Common myeloid progenitor, CD34-positive (primary cell): ENCODE measurements at places on chromosomes 1 and 21.

GRCh38 chr1:204435872-204436271 lies 24.3 kb upstream of the PPP1R15B start:
- no peak for DNase-seq

- no peak for DNase-seq
Observed at GRCh38 chr1:109060707-109061106, 15.1 kb downstream of the TAF13 start.

GRCh38 chr1:156111355-156111962 lies 3.1 kb upstream of the LMNA start:
- no peak for DNase-seq

DNA sequence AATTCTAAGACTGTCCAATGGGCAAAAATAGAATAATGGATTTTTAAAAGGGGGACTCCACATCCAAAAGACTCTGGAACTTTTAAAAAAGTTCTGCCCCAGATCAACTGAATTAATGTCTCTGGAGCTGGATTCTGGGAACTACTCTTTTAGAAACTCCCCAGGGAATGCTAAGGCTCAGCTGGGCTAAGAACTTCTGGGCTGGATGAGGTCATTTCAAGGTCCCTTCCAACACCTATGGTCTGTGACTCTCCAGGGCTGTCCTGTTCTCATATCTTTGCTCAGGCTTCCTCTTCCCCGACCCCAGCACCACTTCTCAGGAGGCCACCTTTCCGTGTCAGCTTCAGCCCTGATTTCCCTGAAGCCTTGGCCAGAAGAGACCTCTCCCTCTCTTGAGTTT lies 13.5 kb upstream of the PLA2G2C start:
- DNase-seq = no peak

DNA sequence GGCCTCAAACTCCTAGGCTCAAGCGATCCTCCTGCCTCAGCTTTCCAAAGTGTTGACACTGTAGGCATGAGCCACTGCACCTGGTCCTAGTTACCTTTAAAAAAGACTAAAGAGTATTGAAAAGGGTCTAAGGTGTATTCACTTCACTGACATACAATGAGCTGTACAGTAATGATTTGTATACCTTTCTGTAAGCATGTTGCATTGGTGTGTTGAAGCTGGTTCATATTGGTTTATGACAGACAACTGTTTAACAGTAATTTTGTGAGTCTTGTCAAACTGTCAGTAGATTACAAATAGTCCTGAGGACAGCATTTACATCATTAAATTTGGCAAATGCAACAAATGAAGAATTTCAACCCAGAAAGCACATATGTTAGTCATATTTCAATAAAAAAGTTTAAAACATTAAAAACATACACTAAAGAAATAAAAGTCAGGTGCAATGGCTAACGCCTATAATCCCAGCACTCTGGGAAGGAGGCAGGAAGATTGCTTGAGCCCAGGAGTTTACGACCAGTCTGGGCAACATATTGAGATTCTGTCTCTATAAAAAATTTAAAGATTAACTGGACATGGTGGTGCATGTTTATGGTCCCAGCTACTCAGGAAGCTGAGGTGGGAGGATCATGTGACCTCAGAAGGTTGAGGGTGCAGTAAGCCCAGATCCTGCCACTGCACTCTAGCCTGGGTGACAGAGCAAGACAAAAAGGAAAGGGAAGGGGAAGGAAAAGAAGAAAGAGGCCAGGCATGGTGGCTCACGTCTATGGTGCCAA lies 88.3 kb upstream of the HP1BP3 start:
- DNase-seq = no peak

- DNase-seq = no peak
Observed at GRCh38 chr21:28148400-28149064, 844.1 kb downstream of the LTN1 start.

DNA sequence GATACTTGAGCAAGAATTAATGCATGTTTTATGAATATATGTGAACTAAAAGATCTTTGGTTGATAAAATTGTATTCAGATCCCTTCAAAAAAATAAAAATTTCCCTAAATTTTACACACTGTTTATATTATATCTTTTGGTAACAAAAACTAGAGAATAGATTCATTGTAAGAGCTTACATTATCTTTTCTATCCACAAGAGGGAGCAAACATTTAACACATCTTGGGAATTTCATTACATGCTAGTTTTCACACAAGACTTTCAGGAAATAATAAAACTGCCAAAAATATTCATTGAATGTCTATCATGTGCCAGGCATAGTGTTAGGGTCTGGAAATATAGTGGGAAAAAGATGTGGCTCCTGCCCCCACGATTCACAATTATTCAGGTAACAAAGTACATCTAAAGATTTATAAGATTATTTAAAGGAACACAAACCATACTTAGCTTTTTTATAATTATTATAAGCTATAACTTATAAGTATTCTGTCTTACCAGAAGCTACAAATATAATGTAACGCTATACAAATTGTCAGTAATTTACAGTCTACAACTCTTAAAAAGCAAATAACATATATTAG lies 30.6 kb downstream of the FAF1 start:
- peak; percentile 39 for DNase-seq

DNA sequence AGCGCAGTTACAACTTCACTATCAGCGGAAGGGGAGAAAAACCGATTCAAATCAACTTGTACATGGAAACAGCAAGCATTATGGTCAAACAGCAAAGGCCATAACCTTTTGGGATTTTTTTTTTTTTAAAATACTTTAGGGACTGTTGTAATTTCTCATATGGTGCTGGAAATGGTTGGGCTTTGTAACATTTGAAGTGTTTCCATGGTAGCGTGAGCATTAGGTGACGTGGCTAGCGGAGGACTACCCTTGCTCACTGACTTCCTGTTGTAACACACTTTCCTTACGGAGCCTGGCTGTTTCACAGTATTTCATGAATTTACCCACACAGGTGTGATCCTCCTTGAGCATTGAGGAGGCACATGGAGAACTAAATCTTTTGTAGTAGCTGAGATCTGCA lies 269.5 kb downstream of the TM2D1 start:
- no peak for DNase-seq

GRCh38 chr1:195761104-195761503 lies 847.1 kb downstream of the KCNT2 start:
- no peak for DNase-seq

GRCh38 chr1:30034627-30035521 lies 688.5 kb downstream of the MATN1 start:
- DNase-seq = no peak

DNA sequence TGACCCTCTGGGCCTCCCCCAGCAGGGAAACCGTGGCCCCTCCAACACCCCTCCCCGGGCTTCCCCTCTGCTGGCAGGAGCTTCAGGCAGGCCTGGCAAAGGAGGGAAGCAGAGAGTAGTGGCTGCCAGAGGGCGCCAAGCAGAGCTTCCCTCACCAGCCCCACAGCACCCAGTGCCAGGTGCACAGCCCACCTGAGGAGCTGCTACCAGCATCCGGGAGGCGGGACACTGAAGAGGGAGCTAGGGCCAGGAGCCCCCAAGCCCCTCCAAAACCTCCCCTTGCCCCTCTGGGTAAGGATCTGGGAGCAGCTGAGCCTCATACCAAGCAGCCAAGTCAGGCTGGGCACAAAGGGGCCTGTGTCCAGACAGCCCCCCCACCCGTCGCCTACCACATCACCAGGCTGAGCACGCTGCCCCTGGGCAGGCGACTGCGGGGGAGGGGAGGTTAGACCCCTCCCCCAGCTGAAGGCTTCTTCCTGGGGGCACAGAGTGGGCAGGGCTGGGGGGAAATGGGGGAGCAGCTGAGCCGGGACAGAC lies 19.6 kb downstream of the CCDC24 start:
- DNase-seq = no peak

- peak; percentile 9 for DNase-seq
Observed at GRCh38 chr1:162690672-162691434, 58.6 kb downstream of the DDR2 start.
